ENCODE measurements at places on chromosomes 13 and 19.

GRCh38 chr19:30799865-30800755 lies 427.9 kb downstream of the ZNF536 start:
- ATAC-seq: no peak

DNA sequence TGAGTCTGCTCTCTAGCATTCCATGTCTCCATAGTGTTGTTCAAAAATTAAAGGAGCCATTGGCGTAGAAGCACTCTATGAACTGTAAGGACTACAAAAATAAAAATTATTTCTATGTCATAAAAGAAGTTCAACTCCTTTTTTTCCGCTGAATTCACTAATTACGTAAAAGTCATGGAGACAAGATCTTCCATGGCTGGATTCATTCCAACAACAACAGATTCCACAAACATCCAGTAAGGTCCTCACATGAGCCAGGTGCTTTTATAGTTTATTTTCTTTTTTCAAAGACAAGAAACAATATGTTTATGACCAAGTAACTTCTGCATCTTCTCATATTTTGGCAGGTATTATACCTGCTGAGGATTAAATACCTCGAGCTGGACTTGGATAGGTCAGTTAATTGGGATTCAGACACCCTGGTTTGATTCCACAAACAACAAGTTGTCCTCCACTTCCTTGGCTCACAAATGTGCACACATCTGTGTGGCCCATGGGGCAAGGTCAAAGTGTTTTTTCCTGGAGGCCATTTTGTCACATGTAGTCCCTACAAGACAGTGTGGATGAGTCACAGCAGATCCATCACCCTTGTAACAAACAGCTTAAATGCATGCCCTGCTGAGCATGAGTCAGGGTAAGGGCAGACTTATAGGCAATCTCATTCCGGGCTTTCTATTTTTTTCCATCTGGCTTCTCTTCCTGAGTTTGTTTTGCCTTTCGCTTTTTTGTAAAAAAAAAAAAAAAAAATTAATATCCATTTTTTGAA lies 475.6 kb downstream of the COG6 start:
- ATAC-seq: no peak

DNA sequence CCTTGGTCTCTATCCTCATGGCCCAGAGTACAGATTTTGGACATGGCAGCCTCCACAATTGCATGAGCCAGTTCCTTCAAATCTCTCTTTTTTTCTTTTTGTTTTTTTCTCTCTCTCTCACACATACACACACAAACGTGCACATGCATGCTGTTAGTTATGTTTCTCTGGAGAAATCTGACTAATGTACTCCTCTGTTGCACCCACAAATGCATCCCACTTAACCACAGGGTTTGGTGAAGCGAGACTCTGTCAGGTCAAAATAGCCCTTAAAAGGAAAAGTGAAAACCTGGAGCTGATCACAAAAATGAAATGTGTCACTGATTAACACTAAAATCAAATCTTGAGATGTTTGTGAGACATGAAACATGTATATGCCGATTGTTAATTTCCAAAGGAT lies 374.6 kb upstream of the ARGLU1 start:
- ATAC-seq: no peak

DNA sequence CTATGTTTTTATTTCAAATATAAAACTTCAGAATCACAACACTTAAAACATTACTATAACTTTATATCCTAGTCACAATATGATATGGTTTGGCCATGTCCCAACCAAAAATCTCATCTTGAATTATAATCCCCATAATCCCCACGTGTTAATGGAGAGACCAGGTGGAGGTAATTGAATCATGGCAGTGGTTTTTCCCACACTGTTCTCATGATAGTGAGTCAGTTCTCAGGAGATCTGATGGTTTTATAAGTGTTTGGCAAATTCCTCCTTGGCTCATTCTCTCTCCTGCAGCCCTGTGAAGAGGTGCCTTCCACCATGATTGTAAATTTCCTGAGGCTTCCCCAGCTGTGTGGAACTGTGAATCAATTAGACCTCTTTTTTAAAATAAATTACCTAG lies 307.6 kb downstream of the SPRY2 start:
- no peak for ATAC-seq

DNA sequence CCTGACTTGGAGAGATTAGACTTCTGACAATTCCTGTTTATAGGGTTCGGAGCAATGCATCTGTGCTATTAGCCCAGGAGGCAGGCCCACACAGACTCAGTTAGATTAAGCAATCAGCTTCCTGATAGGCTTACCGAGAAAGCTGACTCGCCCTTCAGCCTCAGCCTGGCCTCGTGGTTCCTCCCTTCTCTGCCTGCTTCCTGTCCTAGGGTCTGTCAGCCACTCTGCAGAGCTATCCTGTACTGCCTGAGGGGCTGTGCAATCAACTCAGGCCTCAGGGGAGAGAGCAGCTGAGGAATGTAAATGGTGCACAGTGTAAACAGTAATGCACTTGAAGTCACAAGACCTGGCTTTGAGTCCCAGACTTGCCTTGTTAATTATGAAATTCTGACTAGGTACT lies 30.7 kb downstream of the HTR2A start:
- ATAC-seq: no peak

All from stimulated activated memory B cell treated with anti-CD40 and anti-IgM and Interleukin-4, amounts not matched to agents 10 μg/mL and 1 μg/mL and 100 μg/mL, for 72 hours (primary cell).